Astrocyte of the hippocampus (primary cell): ENCODE measurements at places on chromosomes 1 and 21.

GRCh38 chr1:68338081-68338480 is 105.8 kb upstream of the WLS start:
- DNase-seq: no peak

DNA sequence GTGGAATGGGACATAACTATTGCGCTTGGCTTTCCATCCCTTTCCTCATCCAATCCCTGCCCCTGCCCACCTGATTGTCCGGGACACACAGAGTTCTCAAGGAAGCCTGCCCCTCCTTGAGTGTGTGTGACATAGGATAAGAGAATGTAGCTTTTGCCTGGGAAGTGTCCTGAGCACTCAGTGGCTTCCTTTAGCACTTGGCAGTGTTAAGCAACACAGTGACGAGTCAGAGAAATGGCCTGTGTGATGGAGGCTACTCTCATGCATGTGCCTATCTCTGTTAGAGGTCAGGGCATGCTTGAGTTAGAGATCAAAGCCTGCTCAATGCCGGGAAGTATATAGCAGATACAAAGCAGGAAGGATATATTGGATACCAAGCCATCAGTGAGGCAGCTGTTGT is 289.5 kb downstream of the SIPA1L2 start:
- DNase-seq: no peak

- DNase-seq: no peak
Observed at GRCh38 chr1:211484755-211485479, 7.0 kb downstream of the RD3 start.

- DNase-seq: no peak
Observed at GRCh38 chr1:2788506-2789163, 12.9 kb downstream of the TTC34 start.

GRCh38 chr1:114134518-114134917 is 19.2 kb downstream of the SYT6 start:
- DNase-seq: no peak

DNA sequence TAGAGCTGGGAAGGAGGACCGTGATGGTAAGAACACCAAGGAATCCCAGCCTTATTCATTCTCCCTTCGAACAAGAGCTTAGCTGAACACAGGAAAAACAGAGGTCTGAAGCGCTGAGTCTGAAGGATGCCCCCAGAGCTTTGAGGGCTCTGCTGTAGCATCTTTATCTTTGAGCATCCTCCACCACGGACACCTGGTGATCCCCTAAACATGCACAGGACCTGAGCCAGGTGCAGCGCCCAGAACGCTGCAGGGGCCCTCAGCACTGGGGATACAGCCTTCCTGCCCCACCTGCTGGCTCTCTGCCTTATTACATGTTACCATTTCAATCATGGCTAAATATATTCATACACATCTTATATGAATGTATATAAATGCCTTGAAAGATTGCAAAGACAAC is 7.7 kb upstream of the GPATCH4 start:
- peak; percentile 33 for DNase-seq

- no peak for DNase-seq
Observed at GRCh38 chr21:34571994-34572393, 42.9 kb downstream of the RCAN1 start.

DNA sequence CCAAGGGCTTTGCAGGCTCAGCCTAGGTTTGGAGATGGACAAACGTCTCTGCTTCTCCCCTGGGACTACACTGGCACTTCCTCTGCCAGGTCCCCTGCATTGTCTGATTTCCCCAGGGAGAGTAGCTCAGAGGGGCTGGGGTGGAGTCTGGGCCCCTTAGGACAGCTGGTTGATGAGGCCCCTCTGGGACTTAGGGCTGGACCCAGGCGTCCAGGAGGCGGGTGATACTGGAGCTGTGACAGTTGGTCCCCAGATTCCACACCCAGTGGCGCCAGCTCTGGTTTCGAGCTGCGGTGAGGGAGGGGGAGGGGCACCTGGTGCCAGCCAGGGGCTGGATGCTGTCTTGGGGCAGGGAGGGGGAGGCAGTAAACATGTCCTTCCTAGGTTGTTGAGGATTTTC is 7.4 kb upstream of the MEX3A start:
- DNase-seq: no peak

DNA sequence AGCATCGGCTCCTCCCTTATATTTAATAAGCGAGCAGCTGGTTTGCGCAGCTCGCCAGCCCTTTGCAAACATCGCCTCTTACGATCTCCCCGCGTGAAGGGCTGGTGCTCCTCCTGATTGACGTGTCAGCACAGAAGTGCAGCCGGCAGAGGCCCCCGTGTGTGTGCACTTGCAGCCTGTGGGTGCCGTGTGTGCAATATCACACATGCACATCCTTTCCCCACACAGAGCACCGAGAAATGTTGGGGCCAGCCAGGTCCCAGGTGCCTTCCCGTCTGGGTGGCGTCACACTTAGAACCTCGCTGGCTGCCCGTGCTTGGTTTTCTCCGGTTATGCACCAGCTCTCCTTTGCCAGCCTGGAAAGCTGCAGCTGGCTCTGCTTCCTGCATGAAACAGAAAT is 126.6 kb upstream of the AJAP1 start:
- DNase-seq: no peak

DNA sequence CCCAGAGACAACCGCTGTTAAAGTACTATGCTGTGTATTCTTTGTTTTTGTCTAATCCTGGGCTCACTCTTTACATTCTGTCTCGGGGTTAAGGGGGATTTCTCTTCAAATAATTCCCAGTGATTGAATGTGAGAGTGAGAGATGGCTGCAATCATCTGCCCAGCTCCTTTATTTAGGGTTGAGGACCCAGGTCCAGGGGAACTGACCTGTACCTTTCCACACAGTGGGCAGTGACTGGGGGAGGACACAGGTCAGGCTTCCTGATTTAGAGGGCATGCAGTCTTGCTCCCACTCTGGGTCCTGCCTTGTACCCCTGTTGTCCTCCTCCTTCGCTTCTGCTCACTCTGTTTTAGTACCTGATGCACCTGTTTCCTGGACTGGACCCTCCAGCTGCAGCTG is 22.0 kb downstream of the PHGDH start:
- DNase-seq: no peak

DNA sequence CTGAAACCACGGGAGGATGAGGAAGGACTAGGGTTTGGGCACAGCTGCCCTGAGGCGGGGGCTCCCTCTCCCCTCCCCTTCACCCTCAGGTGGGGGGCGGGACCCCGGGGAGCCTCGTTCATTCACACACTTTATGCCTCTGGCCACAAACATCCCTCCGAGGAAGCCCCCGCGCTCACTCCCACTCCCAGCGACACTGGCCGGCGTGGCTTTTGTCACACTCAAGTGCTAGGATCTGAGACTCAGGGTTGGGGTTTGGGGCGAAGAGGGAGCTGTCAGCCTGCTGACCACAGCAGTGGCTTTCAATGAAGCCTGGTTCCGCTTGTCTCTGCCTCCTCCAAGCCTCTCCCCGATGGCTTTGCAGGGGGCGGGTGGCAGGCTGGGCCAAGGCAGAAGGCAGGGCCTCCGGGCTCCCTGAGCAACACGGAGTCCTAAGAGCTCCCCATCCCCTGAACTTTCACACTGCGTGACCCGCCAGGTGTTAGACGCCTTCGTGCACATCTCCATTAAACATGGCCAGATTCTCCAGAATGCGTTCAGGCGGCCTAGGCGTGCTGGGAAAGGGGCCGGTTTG is 178.1 kb downstream of the NPHP4 start:
- no peak for DNase-seq

GRCh38 chr1:64176659-64177058 is 26.8 kb upstream of the UBE2U start:
- no peak for DNase-seq

DNA sequence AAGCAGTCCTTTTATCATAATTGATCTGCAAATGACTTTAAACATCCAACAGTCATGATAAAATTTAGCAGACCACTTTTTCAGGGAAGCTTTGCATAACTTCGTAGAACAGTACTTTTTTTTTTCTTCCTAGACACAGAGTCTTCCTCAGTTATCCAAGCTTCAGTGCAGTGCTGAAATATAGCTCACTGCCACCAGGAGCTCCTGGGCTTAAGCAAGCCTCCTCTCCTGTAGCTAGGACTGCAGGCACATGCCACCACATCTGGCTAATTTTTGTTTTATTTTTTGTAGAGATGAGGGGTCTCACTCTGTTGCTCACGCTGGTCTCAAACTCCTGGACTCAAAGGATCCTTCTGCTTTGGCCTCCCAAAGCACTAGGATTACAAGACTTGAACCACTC is 3.8 kb downstream of the F13B start:
- DNase-seq: no peak

GRCh38 chr1:182735343-182735742 is 51.0 kb upstream of the RGS8 start:
- no peak for DNase-seq

GRCh38 chr1:190491404-190491803 is 13.7 kb upstream of the BRINP3 start:
- no peak for DNase-seq

- no peak for DNase-seq
Observed at GRCh38 chr1:56535362-56535761, 44.0 kb downstream of the PLPP3 start.

DNA sequence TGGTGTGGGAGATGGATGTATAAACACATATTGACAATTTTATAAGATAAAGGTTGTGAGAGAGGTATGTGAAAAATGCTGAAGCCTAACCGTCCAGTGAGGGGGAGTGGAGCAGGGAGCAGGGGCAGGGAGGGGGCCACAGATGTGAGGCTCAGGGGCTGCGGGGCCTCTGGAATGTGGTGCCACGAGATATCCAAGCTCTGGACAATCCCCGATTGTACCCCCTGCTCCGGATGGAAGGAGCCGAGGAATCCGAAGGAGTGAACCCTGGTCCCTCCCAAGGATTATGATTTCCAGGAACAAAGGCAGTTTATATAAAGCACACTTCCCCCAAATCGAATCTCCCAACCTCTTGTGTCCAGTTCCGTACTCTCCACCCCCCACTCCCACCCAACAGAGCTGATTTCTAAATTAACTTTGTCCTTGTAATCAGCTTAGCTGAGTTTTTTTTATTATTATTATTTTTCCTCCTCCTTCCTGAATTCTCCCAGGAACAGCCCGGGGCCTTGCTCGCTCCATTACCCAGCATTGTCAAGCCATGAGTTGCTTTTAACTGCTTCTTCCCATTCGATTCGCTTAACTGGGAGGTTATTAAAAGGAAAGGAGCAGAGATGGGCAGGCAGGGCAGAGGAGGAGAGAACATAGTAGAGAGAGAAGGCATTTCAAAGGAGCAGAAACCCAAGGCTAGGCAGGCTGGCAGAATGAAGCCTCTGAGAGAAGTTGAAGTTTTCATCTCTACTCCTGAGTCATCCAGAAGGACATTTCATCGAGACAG is 9.4 kb downstream of the KIRREL1 start:
- DNase-seq: peak; percentile 64

- DNase-seq: no peak
Observed at GRCh38 chr1:93358293-93358692, 12.6 kb downstream of the DR1 start.

DNA sequence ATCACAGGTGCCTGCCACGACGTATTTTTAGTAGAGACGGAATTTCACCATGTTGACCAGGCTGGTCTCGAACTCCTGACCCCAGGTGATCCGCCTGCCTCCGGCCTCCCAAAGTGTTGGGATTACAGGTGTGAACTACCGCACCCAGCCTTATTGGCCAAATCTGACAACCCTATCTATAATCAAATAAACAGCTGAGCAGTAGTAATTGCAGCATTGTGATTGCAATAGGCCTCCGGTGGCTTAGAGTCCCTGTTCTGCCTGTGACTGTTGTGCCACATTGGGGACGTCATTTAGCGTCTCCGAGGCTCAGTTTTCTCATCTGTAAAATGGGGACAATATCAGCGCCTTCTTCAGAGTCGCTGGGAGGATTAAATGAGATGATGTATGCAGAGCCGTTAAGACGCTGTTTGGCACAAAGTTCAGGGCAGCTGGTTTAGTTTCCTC is 569 bp upstream of the CAPN2 start:
- no peak for DNase-seq

DNA sequence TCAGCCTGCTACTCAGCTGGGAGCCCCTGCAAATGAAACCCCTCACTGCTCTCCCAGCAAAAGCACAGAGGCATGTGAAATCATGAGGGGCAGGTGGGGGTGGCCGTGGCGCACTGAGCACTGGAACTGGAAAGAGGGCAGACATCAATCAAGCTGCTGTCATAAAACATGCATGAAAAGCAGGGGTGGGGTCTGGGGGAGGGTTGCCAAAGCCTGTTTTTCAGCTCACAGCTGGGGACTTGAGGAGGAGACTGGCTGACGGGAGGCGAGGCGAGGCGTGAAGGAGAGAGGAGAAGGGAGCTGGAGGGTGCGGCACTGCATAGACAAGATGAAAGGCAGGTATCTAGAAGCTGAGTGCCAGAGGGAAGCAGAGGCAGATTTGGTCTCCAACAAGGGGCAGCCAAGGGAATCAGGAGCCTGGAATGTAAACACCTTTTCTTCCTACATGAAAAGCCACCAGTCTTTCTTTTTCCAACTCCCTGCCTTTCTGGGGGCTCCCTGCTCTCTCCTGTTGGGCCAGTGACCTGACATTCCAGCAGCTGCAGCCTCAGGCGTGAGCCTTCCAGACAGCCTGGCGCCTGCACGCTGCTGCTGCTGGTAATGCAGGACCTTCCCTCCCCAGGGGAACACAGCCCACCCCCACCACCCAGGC is 87.0 kb downstream of the NMNAT2 start:
- DNase-seq: peak; percentile 22

DNA sequence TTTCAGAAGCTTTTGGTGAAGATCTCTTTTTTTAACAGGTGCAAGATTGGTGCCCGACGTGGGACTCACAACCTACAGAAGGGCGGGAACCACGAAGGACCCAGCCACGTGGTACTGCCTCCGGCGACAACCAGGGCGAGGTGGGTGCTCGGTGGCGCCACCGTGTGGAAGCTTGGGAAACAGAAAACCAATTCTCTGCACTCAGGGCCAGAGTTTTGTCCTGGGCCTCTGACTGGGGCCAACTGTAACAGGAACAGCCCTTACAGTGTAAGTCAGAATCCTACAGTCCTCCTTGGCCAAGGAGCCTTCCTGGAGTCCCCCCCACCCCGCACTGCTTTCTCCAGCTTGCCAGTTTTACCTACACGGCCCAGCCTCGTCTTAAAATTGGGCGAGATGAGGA is 11.6 kb upstream of the S100A7A start:
- no peak for DNase-seq
